ENCODE measurements at places on chromosomes 7 and 10.

GRCh38 chr10:86632009-86632800 lies 22.1 kb upstream of the OPN4 start:
- DNase-seq: no peak

GRCh38 chr10:106185951-106186350 lies 978.6 kb downstream of the SORCS1 start:
- no peak for DNase-seq

DNA sequence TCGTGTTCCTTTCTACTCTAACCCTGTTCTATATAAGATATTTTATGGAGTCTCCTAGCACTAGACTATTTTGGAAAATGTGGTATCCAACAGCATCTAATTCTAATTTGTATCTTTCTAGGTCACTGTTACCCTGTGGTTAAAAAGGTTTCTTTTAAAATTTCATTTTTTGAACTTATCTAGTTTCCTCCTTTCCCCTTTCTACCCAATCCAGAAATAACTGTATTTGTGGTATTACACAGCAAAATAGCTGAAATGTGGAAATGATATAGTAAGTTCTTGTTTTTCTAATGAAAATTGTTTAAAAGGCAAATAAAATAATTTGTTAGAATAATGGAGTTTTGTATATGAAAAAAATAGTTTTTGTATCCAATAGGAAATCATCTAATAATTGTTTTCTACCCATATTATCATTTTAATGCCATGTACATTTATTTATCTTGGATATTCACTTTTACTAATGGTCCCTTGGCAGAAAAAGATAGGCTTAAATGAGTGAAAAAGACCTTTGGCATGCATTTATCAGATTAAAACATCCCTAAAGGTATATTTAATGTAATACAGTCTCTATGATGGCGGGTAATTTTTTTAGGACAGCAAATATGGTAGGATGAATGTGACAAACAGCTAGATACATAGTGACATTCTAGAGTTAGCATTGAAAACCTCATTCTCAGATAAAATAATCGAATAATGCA lies 175.5 kb upstream of the PLXDC2 start:
- DNase-seq: no peak

DNA sequence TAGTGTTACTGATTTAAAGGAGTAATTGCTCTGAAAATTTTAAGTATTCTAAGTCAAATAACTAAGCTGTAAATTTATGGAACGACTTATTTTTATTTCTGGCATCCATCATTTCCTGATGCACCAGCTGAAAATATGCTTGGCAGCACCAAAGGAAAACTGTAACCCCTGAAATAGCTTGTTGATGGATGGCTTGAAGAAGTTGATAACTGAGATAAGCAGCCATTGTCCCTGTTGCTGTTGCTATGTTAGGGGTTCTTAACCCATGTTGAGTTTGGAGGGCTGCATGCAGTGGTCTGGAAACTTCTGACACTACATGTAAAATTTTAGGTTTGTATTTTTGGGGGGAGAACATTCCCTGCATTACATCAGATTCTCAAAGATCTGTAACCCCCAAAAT lies 30.6 kb downstream of the RPA3 start:
- no peak for DNase-seq

DNA sequence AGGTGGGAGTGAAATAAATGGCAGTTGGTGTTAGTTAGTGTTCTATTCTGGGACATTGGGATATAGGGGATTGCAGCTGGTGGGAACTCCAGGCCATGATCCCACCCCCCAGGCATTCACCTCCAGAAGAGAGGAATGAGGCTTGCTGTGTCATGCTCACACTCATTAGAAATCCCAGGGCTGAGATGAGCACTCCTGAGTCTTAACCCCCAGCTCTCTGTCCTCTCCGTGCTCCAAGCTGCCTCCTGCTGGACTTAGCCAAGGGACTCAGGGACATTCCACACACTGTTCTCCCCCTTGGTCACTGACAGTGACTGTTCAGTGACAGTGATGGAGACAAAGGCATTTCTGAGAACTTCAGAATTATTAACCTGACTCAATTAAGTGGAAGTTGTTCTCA lies 21.5 kb downstream of the CYP26A1 start:
- no peak for DNase-seq

DNA sequence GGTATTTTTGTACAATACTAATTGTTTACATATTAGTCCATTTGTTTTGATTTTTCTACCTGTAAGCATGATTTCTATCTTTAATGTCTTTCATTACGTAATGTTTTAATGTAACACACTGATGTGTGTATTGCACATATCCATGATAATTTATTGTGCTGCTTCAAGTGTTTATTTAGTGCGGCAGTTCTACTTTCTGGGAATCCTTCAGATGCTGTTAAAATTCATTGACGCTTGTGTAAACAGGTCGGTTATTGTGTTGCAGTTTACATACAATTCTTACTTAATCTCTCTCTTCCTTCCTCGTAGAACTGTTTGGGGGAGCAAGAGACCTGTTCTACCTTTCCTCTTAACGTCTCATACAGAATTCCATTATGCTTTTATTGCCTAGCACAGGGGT lies 6.9 kb downstream of the TMEM60 start:
- DNase-seq: no peak

GRCh38 chr7:44258423-44258760 lies 57.6 kb downstream of the YKT6 start:
- no peak for DNase-seq

GRCh38 chr10:12350167-12350872 lies 973 bp downstream of the CAMK1D start:
- no peak for DNase-seq

DNA sequence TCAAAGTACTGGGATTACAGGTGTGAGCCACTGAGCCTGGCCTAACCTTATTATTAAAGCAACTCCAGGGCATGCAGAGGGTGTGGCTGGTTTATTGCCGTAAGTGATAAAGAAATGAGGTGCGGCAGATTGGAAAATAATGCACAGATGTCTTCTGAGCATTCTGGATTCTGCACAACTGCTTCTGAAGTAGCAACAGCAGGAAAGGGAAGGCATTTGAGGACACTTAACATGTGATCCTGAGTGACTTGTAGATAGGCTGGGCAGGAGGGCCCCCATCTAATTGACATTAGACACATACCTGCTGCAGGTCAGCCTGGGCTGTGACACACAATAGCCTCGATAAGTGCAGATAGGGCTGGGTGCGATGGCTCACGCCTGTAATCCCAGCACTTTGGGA lies 5.6 kb downstream of the RHBDD2 start:
- no peak for DNase-seq

Measured in HTR-8/SVneo (cell line).